Stimulated activated CD8-positive, alpha-beta memory T cell treated with anti-CD3 and anti-CD28 coated beads, Interleukin-4, amount 100 ng/mL, for 4 hours (primary cell): ENCODE measurements at places on chromosomes 7 and 10.

- no peak for DNase-seq
These were observed 11.5 kb downstream of the ELFN1 start for GRCh38 chr7:1681581-1681980.

- no peak for DNase-seq
These were observed 127.5 kb downstream of the COL28A1 start for GRCh38 chr7:7408001-7408770.

DNA sequence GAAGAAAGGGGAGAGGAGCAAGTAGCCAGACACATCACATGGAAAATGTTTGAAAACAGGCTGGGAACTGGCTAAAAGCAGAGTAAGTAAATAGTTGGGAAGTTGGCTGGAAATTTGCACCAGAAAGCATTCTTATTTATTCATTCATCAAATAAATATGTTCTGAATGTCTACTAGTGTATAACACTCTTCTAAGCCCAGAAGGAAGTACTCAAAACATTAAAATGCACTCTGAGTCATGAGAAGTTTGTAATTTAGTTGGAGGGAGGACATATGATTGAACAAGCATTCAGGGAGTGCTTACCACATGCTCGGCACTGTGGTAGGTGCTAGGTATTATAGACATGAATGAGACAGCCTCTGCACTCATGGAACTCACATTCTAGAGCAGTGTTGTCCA is 37.0 kb upstream of the CNNM1 start:
- DNase-seq: no peak

DNA sequence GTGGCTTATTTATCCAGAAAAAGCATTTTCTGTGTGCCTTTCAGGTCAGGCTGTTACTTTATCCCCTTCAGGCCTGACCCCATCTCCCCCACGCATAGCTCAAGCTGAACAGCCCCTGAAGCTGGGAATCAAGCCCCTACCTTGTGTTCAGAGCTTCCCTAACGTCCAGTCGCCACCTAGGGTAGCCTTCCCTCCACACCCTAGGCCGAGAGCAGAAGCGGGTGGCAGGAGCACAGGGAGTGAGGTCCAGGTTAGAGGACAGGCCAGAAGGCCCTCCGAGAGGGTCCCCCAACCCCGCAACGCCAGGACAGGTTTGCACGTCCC is 479 bp upstream of the SEMA4G start:
- DNase-seq: no peak

DNA sequence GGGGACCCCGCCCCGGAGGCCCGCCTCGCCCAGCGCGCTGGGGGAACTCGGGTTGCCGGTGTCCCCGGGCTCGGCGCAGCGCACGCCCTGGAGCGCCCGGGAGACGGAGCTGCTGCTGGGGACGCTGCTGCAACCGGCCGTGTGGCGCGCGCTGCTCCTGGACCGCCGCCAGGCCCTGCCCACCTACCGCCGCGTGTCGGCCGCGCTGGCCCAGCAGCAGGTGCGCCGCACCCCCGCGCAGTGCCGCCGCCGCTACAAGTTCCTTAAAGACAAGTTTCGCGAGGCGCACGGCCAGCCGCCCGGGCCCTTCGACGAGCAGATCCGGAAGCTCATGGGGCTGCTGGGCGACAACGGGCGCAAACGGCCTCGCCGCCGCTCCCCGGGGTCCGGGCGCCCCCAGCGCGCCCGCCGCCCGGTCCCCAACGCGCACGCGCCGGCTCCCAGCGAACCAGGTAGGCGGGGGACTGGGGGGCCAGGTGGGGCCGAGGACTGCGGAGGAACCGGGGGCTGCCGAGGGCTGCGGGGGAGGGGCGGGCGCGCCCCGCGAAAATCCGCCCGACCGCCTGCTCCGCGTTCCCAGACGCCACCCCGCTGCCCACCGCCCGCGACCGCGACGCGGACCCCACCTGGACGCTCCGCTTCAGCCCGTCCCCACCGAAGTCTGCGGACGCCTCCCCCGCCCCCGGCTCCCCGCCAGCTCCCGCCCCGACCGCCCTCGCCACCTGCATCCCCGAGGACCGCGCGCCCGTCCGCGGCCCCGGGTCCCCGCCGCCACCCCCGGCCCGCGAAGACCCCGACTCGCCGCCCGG is 574 bp downstream of the UTF1 start:
- no peak for DNase-seq

DNA sequence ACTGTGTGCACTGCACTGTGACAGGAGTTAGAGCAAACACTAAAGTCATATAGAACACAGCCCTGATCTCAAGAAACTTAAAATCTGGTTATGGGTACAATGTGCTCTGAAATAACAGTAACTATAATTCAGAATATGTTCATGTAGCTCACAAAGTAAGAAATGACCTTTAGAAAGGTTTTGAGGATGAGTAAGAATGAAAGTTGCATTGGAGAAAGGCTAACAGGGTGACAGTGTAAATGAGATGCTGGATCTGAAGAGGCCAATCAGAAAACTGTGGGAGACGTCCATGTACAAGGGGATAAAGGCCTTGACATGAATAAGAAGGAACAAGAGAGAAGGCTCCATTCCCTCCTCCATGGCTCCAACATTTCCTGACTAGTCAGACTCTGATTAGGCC is 124.7 kb downstream of the GRM3 start:
- no peak for DNase-seq

DNA sequence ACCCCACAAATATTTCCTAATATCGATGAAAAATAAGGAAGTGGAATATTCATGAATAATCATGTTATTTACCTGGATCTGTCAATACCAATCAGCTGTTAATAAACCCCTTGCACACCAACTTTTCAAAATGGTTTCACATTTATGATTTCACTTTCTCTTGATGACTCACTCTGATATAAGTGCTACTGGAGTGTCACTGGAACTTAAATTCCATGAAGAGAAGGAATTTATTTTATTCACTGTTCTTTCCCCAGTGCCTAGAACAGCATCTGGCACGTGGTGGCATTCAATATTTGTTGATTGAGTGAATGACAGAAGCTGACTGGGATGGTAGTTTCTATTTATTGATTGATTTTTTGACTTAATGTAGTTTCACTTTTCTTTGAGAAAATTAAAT is 3.5 kb upstream of the ENO4 start:
- DNase-seq: no peak

DNA sequence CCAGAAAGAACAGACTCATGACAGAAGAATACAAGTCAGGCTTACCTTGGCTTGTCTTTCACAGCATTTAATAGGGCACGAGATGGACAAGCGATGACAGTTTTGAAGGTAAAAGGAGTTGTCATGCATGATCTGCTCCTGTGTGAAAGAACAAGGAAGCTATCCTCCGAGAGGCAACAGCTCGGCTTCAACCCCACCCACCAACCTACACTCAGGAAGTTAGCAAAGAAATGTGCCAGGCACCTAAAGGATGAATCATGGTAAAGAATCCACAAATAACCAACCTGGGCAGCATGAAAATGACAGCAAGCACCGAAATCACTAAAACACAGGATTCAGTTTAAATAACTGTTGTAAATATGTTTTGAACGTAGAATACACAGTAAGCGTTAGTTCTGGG is 700.2 kb downstream of the TYW1 start:
- no peak for DNase-seq

GRCh38 chr7:52540041-52540440 is 495.4 kb upstream of the POM121L12 start:
- DNase-seq: no peak

GRCh38 chr7:46301677-46302076 is 380.6 kb upstream of the IGFBP3 start:
- no peak for DNase-seq

DNA sequence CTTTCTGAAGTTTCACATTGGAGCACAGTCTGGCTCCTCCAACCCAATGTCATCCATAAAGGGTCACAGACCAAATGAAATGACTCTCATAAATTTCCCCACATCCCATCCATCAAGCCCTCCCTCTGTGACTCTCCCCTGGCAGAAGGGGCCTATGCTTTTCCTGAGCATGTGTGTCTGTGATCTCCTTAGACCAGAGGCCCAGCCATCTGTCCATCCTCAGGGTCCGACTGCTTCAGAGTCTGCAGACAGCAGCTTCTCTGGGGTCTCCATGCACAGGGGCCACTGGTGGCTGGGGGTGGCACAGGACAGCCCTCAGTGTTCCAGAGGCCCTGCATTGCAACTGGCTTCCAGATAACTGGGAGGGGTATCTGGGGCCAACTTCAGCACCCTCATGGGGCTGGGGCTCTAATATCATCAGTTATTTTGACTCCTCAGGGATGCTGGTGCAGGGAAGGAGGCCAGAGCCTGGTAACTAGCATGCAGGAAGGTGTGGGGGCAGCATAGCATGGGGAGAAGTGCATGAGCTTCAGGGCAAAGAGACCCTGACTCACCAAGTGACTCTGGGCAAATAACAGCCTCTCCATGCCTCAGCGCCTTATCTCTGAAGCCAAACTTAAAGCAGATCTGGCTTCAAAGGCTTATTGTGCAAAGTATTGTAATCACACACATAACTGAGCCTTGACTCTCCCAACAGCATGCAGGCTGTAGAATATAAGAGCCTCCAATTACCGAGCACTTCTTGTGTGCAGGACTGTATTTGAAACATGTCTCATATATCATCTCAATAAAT is 266.9 kb downstream of the GRID1 start:
- no peak for DNase-seq

GRCh38 chr7:16409777-16410176 is 11.6 kb downstream of the CRPPA start:
- DNase-seq: no peak

DNA sequence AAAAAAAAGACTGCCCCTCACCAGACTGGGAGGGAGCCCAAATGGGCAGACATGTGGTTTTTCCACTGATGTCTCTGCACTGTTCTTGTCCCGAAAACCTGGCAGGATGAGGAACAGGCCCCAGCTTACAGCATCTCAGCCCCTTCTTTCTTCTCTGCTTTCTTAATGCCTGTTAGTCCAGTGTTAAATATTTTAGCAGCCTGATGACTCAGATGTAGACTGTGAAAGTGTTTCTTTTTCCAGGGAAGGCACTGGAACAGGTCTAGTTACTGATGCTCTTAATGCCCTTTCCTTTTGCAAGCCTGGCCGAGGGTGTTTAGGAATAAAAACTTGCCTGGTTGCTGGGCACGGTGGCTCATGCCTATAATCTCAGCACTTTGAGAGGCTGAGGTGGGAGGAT is 107.7 kb downstream of the TACC2 start:
- no peak for DNase-seq

- no peak for DNase-seq
These were observed 143.5 kb upstream of the ASAH2 start for GRCh38 chr10:50394832-50395231.

- no peak for DNase-seq
These were observed 101.6 kb downstream of the C10orf90 start for GRCh38 chr10:126568809-126569385.

DNA sequence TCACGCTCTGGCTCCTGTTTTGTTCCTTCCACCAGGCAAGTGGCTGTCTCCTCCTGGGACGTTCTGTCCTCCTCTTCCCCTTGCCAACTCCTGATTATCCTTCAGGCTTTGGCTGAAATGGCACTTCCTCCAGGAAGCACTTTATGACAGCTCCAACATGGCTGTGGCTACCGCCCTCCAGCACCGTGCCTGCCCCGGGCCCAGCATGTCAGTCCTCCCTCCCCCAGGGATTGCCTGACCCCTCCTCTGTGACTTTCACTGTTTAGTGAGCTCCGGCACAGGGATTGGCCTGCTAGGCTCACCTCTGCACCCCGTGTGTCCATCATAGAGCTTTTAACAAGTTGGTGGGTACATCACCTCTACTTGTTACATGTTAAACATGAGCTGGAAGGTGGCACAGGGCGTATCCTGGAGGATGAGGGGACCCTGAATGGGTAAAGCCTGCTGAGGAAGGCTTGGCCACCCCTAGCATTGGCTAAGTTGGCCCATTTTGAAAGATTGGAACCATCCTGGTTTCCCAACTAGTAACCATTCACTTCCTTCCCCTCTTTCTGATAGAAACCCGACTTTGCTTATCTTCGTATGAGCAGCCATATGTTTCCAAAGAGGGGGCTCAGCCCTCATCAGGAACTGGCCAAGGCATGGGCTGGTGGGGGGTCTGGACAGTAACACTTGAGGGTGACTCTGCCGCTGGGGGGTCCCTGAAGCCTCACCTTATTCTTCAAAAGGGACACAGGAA is 10.5 kb upstream of the ADAMTS14 start:
- no peak for DNase-seq

DNA sequence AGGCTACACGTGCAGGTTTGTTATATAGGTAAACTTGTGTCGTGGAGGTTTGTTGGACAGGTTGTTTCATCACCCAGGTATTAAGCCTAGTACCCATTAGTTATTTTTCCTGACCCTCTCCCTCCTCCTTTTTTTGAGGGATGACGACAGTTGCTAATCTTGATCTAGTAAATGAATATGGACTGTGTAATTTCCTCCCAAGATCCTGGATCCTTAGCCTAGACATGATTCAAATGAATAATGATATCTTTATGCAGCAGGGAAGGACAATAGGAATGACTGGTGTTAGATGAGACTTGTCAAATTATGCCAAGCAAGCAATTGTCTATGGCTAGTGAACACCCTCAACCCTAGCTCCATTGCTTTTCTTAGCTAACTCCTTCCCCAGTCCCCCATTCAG is 156.2 kb downstream of the PLPP4 start:
- no peak for DNase-seq

DNA sequence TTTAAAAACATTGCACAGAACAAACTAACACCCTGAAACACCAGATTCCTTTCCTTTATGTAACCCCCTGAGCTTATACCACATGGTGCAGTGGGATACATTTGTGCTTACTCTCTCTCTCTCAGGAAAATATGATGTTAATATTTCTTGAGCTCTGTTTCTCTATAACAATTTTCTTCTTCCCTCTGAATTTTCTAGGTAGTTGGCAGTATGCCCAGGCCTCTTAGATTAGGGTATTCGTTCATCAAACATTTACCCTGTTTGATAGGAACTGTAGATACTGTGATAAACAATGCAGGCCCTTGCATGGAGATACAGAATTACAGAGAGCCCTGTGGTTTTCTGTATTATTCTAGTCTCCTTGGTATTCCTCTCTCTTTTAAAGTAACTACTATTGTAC is 567.8 kb downstream of the IPMK start:
- no peak for DNase-seq

- DNase-seq: no peak
These were observed at the start of gene SNCG for GRCh38 chr10:86958116-86958900. SNCG (plus strand) TSS chr10:86958599; CDS start chr10:86958698, 99 bp downstream.
